Testis (tissue), 5 donors: ENCODE measurements at places on chromosomes 3 and 15.

DNA sequence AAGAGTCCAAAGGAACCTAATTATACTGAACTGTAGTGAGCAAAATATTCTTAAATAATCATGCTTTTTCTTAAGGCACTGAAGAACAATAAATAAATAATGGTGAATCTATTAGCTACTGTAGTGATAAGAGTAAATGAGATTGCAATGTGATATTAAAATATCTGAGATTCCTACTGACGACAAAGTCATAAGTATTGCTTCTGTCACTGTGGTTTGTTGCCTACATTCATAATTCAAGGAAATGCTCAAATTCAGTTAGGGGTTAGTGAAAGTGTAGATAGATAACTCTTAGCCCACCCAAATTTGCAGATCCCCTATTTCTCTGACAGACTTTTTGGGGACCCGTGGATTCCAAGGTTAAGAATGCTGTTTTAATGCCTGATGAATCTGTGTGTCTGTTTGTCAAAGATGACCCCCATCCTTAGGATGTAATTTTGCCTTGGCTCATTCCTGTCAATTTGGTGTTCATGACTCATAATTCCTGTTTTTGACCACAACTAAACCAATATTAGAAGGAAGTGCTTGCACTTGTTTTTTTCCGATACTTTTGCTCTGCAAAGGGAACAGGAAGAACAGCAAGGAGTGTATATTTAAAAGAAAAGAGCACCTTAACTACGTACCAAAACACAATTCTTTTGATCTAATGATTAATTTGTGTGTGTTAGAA lies 86.7 kb downstream of the MAGI1 start:
- DNase-seq = no peak

DNA sequence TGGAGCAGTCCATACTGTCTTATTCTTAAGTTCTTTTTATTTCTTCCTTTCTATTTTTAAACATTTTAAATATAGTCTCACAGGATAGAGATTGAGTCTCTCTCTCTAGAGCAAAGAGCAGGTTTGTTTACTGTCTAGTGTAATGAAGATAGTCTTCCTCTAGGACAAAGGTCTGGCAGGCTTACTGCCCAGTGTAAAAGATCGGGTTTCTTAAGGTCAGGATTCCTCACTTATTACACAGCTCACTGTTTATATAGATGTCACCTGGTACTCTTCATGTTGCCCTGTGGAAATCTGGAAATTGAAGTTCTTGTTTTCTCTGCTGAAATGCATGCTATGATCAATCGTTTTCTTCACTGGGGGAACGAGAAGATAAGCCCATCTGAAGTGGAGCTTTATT lies 76.0 kb downstream of the ZBBX start:
- DNase-seq = no peak

- no peak for DNase-seq
Observed at GRCh38 chr3:53027254-53027844, 18.5 kb downstream of the SFMBT1 start.

DNA sequence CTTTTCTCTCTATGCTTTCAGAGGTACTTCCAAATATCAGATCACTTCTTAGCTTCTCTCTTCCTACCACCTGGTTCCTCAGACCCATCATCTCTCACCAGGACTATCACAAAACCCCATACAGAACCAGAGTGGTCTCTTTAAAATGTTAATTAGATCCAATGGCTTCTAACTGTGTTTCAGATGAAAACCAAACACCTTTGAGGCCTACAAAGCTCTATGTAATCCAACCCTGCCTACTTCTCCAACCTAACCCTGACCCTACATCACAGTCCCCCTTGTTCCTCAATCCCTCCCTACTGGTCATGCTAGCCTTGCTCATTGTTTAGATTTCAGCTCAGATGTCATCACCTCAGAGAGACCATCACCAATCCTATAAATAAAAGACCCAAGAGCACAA lies 34.8 kb downstream of the SUMF1 start:
- no peak for DNase-seq

DNA sequence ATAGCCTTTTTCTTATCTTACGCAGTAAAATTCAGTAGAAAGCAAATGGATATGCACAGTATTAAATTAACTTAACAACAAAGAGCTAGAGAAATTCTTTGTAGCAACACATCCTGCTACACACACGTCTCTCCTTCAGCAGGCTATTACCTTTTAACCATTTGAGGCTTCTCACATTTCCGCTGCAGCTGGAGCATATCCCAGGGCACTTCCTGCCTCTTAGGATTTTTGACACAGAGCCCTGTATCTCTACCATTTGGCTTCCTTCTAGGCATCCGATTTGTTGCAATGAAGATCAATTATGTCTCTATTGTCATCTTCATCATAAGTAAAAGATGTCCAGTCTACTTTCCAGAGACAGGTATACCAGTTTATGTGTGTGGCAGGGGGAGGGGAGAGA lies 292.4 kb upstream of the CBLB start:
- no peak for DNase-seq

GRCh38 chr3:99874237-99875002 lies 56.8 kb downstream of the CMSS1 start:
- no peak for DNase-seq

- no peak for DNase-seq
Observed at GRCh38 chr3:49482766-49483165, 12.7 kb downstream of the DAG1 start.

GRCh38 chr15:39741258-39741657 lies 41.4 kb downstream of the FSIP1 start:
- no peak for DNase-seq

DNA sequence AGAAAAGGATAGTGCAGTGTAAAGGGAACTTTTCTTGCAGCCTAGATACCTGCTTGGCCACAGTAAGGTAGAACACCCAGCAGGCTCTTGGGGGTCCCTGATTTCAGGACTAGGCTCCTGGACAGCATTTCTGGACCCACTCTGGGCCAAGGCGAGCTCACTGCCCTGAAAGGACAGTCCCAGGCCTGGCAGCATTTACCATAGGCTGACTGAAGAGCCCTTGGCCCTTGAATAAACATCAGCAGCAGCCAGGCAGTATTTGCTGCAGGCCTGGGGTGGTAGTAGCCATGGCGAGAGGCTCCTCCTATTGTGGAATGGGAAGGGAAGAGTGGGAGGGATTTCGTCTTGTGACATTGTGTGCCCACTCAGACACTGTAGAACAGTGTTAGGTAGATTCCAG lies 529.2 kb downstream of the TUSC7 start:
- DNase-seq = no peak

- no peak for DNase-seq
Observed at GRCh38 chr15:62378772-62379498, 213.8 kb upstream of the C2CD4B start.

GRCh38 chr3:35322070-35322469 lies 317.3 kb upstream of the ARPP21 start:
- no peak for DNase-seq

GRCh38 chr3:8319935-8320634 lies 181.5 kb upstream of the LMCD1 start:
- DNase-seq = no peak

DNA sequence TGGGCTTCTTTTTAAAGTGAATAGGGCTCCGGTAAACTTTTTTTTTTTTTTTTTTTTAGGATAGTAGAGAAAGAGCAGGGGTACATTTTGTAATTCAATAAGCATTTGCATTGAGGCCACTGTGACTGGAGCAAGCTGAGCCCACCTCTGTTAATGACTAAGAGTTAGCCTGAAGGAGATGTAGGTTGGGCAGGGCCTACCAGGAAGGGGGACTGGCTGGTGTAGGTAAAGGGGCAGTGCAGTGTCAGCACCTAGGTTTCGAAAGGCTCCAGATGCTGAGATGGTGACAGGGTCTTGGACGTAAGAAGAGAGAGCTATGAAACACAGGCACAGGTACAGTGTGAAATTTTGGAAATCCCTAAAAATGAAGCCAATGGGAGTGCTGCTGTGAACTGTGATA lies 30.7 kb downstream of the LPP start:
- DNase-seq = no peak

DNA sequence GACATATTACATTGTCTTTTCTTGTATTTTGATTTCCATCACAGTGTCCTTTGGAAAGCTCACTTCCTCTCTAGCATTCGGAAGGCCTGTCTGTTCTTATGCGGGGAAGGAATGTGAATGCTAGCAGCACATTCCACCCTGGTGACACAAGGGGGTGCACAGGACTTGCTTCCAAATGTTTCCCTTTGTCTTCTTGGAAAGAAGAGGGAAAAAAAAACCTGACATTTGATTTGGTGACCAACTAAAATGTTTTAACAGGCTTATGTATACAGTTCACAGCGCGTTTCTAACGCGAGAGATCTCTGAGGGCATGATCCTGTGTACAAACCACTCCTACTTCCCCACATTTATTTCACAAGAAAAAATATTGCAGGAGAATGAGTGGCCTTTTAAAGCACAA lies 107.6 kb upstream of the FXR1 start:
- peak; percentile 43 for DNase-seq

GRCh38 chr15:88745696-88746095 lies 57.5 kb upstream of the ACAN start:
- DNase-seq = no peak

DNA sequence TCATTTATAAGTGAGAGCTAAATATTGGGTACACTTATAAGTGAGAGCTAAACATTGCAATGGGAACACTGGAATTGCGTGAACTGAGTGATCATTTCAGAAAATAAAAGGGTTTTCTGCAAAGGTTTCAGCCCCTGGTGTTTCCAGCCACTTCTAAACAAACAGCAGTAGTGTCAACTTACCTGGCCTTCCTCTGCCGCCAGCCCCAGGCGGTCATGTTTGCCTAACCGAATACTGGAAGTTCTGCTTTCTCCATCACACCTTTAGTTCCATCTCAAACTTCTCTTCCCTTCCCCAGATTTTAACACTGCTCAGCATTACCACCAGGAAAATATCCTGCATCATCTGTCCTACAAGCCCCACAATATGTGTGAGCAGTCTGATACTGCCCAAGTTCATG lies 58.6 kb downstream of the MRPL3 start:
- DNase-seq = no peak

DNA sequence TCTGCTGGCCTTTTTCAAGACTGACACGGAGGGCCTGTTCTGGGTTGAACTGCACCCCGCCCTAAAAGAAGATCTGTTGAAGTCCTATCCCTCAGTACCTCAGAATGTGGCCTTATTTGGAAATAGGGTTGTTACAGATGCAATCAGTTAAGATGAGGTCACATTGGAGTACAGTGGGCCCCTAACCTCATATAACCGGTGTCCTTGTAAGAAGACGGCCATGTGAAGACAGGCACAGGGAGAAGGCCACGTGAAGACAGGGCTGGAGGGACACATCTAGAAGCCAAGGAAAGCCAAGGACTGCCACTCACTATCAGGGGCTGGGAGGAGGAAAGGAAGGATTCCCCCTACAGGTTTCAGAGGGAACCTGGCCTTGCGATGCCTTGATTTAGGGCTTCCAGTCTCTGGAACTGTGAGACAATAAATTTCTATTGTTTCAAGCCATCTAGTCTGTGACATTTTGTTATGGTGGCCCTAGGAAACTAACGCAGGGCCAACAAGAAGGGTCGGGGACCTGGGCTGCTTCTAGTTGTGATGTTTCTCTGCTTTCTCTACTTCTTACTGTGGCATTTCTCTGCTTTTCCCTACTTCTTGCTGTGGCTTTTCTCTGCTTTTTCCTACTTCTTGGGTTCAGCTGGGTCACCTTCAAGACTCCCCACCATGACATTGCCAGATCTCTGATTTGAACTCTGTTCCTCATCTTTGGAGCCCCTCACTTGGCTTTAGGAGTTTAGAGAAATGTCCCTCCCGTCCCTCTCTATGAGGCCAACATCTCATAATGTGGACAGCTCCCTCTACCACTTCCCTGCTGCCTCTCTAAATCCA lies 4.8 kb upstream of the CCDC174 start:
- no peak for DNase-seq

GRCh38 chr3:47930979-47931378 lies 85.2 kb downstream of the MAP4 start:
- no peak for DNase-seq

DNA sequence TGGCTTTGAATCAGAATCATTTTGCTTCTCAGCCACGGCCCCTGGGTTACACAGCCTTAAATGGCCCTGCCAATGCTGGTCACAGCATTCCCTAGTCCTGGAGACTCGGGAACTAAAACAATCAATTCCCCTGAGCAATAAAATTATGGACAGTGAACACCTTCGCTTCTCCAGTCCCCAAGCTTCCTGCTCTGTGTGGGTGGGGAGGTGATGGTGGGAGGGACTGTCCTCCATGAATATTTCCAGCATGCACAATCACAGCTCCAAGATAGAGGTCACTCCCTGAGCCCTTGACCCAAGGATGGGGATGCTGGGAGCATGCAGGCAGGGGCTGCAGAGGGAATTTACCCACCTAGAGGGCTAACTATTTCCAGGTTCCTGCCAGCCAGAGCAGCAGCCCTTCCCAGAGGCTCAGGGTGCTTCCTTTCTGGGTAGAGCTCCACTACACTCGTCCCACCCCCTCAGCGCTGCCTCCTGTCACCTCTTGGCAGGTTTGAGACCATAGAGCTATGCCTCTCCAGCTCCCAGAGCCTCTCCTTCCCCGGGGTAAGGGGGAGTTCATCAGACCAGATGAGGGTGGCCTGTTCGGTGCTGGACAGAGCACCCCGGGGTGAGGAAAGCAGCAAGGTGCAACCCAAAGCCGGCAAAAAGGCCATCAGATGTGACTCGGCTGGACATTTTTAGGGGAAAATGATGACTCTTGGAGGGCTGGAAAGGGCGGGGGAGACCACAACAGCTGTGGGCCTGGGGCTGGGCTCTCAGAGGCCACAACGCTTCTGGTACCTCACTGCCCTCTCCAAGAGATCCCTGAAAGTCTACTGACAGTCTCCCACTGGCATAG lies 14.5 kb upstream of the CCDC33 start:
- no peak for DNase-seq

DNA sequence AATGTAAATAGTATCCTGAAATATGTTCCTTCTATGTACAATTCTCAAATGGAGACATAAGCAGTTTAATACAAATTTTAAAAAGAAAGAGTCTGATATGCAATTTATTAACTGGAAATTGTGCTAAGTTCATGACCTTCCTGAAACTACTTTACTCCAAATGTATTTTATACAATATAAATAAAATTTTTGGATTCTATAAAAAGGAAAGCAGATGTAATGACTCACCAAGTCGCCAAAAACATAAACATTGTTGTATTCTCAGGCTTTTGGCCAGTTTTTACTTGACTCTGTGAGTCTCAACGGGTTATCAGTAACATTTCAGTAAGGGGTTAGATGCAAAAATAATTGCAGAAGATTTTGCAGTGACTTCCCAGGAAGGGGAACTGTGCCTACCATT lies 948.2 kb downstream of the EPHA3 start:
- no peak for DNase-seq
